ENCODE measurements at places on chromosomes 5 and 9. TPM values are rescaled to one million over a fixed set of nuclear protein-coding genes. Genes with fewer than 3 reads are reported as not detected.

DNA sequence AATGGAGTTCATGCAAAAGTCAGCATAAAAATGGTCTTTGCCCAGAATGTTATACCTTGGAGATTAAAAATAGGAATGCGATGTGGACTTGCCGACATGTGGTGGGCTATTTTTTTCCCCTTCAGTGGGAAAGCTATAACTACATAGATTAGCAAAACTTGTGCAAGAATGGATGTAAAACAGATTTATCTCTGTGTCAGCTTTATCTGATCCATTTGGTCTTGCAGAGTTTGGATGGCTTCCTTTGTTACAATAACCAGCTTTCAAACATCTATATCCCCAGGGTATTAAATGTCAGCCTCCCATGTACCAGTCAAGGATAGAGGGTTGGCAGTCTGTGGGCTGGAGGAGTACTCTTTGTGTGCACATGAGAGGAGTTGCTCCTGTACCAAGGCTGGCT lies 284.9 kb downstream of the TMEM38B start:
- ATAC-seq = no peak

GRCh38 chr9:124420991-124421543 lies 5.8 kb upstream of the PSMB7 start:
- ATAC-seq = no peak

- peak; percentile 60 for ATAC-seq
These were observed 61.3 kb upstream of the IQGAP2 start for GRCh38 chr5:76341651-76342334.

Gene PHYHD1
- total RNA-seq = 23.7 TPM

DNA sequence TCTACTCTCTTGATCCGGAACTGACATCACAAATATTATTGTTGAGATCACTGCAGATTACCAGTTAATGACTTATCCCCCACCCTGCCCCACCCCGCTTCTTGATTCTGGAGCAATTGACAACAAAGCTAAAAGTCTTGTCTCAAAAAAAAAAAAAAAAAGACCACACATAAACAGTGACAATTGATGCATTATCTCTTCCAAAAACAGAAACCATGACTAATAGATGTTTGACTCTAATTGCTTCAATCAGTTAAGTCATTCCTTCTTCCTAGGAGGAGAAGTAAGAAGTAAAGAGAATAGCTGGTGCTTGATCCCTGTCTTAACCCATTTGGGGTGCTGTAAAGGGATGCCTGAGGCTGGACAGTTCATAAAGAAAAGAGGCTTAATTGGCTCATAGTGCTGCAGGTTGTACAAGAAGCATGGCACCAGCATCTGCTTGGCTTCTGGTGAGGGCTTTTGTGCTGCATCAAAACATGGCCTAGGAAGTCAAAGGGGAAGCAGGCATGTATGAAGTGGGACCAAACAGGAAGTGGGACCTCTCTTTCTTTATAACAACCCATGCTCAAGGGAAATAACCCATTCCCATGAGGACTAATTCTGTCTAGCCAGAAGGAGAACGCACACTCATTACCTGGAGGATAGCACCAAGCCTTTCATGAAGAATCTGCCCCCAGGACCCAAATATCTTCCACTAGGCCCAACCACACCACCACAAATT lies 158.7 kb downstream of the TMEM167A start:
- ATAC-seq = no peak

Gene ADAMTS6
- 4.9 TPM for total RNA-seq

DNA sequence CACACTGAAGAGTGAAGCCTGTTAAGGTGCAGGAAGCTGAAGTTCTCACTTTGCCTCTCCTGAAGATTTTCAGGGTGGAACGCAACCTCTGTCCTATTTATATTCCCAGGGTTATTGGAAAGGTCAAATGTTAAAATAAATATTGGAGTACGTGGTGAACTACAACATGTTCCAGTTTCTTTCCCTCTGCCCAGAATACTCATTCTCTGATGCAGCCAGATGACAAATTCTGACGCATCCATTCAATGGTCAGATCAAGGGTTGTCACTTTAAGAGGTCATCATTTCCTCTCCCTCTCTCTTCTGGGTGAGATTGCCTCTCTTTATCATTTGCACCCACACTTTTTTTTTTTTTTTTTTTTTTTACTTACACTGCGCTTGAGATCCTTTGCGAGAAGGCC lies 277.1 kb downstream of the BRINP1 start:
- no peak for ATAC-seq

- no peak for ATAC-seq
These were observed 421.9 kb upstream of the FTMT start for GRCh38 chr5:121429761-121430160.

DNA sequence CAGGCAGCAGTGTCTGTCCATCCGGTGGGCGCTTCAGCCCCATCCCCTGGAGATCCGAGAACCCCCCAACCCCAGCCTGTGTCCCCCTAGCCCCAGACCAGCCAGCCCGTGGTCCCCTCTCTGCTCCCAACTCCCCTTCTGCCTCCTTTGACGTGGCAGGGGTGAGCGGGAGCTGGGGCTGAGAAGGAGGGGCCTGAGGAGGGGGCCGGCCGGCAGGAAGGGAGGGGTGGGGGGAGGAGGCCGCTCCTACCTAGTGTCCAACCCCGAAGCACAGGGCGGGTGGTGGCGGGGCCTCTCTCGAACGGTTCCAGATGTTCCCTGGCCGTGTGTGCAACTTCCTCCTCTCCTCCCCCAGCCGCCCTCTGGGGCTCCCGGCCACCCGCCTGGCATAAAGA lies 31.0 kb downstream of the GOLGA2 start:
- ATAC-seq = peak; percentile 85

Gene CCL21
- 83.9 TPM for total RNA-seq

- no peak for ATAC-seq
These were observed 14.7 kb upstream of the CPEB4 start for GRCh38 chr5:173873306-173873922.

DNA sequence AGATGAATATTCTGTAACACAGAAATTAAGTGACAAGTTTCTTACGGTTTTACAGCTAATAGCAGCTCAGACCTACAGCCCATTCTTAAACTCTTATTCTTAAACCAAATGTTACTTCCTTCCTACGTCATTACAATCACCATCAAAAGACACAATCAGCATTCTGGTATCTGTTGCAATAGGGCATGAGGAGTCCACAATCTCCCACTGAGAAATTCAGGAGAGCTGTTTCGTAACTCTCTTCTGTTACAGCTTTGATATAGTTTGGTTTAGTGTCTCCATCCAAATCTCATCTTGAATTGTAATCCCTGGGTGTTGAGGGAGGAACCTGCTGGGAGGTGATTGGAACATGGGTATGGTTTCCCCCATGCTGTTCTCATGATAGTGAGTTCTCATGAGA lies 163.4 kb downstream of the GAS1 start:
- peak; percentile 34 for ATAC-seq

GRCh38 chr5:37189355-37189754 lies 59.8 kb downstream of the CPLANE1 start:
- no peak for ATAC-seq

Gene ARAP3
- total RNA-seq = 5.3 TPM

DNA sequence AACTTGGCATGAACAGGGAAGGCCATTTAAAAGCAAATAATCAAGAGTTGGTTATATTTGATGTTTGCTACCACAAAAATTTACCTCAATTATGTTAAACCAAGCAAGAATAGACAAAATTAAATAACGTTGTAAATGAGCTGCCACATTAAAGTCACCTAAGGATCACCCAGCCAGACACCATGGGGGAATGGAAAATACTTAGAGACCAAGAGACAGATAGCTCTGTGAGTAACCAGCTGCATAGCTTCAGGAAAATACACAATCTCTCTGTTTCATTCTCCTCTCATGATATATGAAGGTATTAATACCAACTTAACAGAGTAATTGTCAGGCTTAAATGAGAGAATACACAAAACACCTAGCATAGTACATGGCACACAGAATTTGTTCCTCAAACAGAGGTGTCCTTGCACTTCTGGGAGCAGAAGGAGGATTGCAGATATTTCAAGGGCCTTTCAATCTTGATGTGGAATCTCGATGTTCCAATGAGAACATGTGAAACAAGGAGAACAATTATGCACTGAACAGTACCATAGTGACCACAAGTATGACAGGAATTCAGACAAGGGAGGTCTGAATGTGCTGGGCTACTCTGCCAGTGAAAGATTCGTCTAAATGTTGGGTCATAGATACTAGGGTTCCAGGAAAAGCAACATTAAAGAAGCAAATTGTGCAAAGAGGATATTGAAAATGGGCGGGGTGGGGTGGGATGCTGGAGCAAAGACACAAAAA lies 18.6 kb downstream of the JAKMIP2 start:
- no peak for ATAC-seq

DNA sequence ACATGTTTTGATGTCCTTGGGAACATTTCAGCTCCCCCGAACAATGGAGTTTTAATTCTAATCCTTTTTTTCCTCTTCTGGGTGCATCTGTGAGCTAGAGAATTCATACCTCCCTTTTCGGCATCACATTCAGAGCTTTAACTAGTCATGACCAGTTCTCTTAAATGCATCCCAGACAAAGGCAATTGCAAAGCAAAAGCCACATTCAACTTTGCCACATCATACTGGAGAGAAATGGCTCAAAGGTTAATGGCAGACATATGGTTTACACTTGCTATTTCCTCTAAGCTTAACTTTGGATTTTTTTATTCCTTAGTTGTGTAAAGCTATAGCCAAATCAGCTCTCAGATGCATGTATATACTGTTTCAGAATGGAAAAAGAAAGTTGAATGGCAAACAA lies 153.3 kb downstream of the ESM1 start:
- ATAC-seq = no peak

DNA sequence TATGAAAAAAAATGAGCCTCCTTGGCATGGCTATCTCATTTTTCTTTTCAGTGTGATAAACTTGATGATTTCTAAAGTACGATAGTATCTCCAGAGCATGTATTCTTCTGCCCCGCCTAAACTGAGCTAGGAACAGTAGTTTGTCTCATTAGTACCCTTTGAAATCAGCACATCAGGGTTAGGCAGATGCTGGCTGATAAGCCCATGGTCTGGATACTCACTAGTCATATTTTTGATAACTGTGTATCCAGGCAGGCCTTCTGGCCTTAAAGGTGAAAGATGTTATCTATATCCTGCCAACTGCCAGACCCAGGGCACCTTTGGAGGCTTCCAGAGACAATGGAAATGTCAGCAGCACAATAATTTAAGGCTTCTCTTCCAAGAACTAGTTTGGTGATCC lies 103.8 kb downstream of the GIN1 start:
- ATAC-seq = no peak

Gene SLC36A2
- not detected for total RNA-seq

GRCh38 chr5:8399471-8399870 lies 530.5 kb downstream of the MTRR start:
- no peak for ATAC-seq

DNA sequence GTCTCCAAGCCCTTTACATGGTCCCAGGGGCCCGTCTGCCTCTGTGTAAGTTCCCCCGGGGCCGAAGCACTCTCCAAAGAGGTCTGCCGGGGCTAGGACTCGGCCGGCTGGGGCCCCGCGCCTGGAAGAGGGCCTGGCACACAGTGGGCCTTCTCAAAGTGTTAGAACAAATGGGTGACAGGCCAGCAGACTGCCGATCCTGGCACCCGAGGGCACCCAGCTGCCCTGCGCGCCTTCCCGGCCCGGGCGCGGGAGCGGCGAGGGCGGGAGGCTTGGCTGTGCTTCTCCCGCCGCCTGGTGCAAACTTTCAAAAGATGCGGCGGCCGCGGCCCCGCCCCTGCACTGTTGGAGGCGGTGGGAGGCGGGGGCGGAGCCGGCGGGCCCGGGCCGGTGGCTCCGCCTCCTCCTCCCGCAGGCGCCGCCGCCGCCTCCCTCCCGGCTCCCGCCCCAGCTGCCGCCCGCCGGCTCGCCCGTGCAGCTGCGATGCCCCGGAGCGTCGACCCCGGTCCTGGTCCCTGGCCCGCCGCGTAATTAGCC lies at the start of gene NEURL1B:
TSS of gene NEURL1B (plus strand) at position 442 of the 537 bp plus-strand sequence. CDS start 144 bp downstream, outside the sequence.
- peak; percentile 89 for ATAC-seq

DNA sequence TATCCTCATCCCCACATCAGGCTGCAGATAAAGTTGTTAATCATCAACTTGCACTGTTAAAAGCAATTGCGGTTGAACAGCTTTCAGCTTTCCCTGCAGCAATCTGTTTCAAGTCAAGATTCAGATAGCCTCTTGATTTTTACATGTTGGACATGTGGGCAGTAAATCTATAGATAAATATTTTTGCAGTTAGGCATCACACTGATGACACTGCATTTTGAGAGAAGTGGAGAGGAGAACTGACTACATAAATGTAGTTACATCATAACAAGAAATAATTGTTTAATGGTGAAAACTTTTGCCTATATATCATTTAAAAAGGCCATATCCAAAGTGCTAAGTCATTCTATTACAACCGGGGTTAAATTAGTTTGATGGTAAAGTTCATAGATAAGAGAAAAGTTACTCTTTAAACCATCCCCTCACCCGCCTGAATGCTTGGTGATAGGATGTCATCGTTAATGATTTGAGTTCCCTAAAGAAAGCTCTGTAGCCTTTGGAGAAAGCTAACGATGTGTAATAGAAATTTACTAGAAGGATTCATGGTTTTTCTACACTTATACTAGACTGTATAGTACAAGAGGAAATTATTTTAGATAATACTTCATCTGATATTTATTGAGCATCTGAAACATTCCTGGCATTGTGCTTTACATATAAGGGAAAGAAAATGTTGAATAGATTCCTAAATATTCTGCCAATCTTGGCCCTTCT lies 30.8 kb upstream of the ALDH1A1 start:
- no peak for ATAC-seq

Gene PCDHB13
- total RNA-seq = 5.1 TPM

GRCh38 chr9:2465921-2466460 lies 155.6 kb upstream of the VLDLR start:
- no peak for ATAC-seq

- no peak for ATAC-seq
These were observed 196.4 kb upstream of the PTGER4 start for GRCh38 chr5:40483316-40483715.

Gene TAF11L10
- not detected for total RNA-seq

DNA sequence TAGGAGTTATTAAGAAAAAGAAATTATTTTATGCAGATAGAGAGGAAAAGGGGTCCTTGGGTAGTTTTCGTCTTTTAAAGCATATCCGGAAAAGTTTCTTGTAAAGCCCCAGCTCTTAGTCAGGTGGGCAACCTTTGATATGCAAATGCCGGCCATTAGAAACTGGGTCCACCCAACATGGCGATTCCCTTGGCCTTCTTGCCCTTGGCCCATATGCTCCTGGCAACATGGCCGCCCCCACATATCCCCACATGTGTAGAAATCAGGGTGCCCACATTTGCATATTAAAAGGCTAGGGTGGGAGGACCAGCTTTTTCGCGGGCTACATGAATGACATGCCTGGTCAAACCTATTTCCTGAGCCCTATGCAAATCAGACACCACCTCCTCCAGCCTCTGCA lies 73.3 kb downstream of the FREM1 start:
- ATAC-seq = no peak

DNA sequence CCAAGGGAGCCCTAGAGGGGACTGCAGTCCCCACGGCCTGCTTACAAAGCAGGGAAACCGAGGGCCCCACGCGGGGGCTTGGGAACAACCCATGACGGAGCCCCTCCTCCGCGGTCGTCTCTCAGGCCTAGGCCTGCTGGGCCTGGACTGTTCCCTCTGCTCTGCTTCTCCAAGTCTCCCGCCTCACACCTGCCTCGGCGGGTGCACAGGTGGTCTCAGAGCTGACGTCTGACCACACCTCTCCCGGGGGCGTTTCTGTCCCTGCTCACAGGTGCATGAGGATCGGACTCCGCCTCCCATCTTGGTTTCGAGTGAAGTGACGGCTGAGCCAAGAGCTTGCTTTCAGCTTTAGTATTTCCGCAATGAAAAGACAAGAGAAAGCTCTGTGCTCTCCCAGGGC lies 72.1 kb downstream of the MRPL36 start:
- no peak for ATAC-seq

- no peak for ATAC-seq
These were observed 171.1 kb upstream of the SMIM23 start for GRCh38 chr5:171614511-171614910.

- ATAC-seq = no peak
These were observed 336.3 kb downstream of the RASEF start for GRCh38 chr9:82726424-82727276.

Measured in gastroesophageal sphincter (tissue), 4 donors.